ENCODE measurements at places on chromosomes 11 and 22. TPM values are rescaled to one million over a fixed set of nuclear protein-coding genes. Genes with fewer than 3 reads are reported as not detected.

C11orf97 gene
- total RNA-seq = not detected

MMP10 gene
- 0.12 TPM for total RNA-seq

ANO3 gene
- 0.58 TPM for total RNA-seq

MPZL2 gene
- total RNA-seq = not detected

SCN3B gene
- under 0.01 TPM for total RNA-seq

C2CD3 gene
- 11.4 TPM for total RNA-seq

KCNQ1 gene
- not detected for total RNA-seq

SUSD2 gene
- 19.1 TPM for total RNA-seq

PHF21B gene
- total RNA-seq = not detected

BIRC3 gene
- 0.12 TPM for total RNA-seq

OR6A2 gene
- not detected for total RNA-seq

CCDC87 gene
- 0.26 TPM for total RNA-seq

TRIM51 gene
- total RNA-seq = not detected

A4GALT gene
- 30.9 TPM for total RNA-seq

TRPM5 gene
- 0.12 TPM for total RNA-seq
